ENCODE measurements at places on chromosomes 2 and 18.

DNA sequence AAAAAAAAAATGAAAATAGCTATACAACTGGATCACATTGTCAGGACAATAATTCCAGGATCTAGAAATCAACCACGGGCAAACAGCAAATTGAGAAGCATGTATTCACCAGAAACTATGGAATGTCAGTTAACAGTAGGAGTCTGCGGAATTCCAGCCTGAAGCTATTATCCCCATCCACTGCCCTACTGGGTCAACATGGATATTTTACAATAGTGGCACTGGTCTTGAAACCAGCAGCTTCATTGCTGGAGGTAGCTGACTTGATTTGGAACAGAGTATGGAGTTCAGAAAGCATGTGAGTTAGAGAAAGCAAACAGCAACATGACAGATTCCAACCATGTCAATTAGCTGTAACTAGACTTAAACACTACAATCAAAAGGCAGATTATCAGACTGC, 55.7 kb upstream of the PDE1A start:
- no peak for DNase-seq

GRCh38 chr18:75496151-75496550, 68.6 kb upstream of the SMIM21 start:
- no peak for DNase-seq

DNA sequence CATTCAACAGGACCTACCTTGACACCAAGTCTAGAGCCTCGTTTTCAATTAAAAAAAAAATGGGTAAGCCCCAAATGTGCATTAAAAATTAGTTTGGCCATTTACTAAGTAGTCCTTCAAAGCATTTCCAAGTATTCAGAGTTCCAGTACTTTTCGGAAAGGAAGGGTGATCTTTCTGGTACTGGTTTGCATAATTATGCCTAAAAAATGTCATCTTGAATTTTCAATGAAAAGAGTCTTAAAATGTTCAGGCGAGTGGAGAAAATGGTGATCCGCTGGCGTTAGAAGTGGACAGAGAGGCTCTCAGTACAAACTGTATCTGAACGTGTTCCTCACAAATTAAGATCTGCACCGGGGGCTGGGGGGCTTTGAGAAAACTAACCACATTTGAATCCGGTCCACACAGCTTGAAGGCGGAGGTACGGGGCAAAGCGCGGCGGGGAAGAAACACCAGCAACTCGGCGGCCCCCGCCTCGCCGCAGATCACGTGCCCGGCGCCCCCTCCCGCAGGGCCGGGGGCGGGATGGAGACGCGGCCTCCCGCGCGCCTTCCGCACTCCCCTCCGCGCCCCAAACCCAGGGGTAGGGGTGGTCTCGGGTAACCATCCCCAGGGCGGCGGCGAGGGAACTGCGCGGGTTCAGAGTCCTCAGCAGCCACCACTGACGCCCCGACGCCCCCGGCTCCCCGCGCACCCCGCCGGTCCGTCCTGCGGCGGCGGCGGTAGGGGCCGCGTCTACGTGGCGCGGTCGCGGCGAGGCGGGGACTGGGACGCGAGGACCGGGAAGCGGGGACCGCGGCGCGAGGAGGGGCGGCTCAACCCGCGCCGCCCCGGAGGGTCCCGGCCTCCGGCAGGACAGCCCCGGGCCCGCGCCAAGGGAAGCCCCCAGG, 564 bp downstream of the LPIN2 start:
- peak; percentile 37 for DNase-seq

DNA sequence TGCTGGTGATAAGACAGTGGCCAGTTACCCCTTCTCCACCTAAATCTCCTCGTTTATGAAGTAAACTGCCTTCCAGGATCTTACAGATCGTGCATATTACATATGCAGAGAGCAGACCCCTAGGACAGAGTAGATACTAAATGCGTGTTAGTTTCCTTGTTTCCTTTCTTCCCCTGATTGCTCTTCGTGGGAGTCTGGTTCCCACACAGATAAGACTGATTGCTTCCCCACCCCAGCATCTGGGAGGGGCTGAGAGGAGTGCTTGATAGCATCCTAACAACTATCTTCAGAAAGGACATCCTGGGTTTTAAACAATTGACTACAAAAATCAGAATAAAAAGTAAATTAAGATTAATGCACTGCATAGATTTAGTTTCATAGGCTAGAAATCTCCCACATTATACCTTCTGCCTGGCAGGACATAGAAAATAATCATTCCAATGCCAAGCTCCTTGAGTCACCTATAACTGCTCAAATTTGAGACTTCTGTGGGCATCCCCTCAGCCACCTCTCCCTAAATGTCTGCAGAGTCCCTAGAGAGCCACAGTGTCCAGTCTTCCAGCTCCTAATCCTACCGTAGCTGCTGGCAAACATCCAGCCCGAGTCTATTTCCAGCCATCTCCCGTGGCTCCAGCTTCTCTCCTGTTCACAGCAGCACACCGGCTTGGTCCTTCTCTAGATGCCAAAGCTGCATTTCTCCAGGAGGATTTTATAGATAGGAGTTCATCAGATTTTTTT, 128.3 kb downstream of the LRRC30 start:
- DNase-seq, result no peak

- peak; percentile 75 for DNase-seq
Observed at GRCh38 chr2:216519154-216519762, 20.6 kb downstream of the RPL37A start.

- DNase-seq, result no peak
Observed at GRCh38 chr2:241280291-241280690, 35.2 kb downstream of the HDLBP start.

DNA sequence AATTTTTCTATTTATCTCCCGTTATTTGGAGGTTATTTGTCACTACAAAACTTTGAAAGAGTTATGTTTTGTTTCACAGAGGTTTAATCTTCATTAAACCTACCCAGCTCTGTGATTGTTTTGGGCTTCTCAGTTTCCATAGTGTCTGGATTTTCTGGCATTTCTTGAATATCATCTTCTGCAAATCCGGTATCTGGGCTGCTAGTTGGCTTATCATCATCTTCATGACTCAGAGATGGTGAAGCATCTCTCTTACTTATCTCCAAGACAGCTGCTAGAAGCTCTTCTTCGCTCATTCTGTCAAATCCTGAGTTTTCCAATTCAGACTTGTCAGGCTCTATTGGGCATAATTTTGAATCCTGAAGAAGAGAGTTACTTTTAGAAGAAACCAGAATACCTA, 55.6 kb downstream of the VIL1 start:
- DNase-seq, result no peak

- DNase-seq, result peak; percentile 30
Observed at GRCh38 chr2:197782126-197782525, 3.0 kb downstream of the BOLL start.

DNA sequence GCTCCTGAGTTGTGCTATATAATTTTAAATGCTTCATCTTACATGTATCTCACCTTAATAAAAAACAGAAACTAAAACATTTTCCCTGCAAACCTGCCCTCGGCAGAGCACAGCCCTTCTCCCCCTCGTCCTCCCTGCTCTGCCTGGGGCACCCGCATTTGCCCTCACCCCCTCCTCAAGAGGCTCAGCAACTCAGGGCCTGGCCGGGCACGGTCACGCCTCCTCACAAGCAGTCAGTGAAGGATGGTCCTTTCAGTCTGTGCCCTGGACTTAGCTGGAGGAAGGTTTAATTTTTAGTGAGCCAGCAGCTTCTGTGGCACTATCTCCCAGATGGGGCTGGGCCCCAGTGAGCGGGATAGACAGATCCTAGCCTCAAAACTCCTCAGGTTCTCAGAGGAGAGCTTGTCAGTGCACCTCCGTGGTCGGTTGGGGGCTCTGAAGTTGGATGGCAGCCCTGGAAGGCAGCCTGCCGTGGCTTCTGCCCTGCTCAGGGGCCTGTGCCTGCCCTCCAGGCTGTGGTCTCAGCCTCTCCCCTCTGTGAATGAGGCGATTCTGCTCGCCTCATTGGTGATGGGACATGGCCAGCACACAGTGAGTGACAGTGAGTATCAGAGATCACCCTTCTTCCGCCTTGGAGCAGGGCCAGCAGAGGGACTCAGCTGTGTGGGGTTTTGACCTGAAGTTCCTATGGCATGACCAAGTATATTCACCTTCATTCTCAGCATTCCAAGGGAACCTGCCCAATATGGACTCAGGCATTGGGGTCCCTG, 56.3 kb upstream of the AFF3 start:
- DNase-seq, result no peak

GRCh38 chr2:224417361-224417729, 15.4 kb upstream of the FAM124B start:
- DNase-seq, result no peak

- DNase-seq, result no peak
Observed at GRCh38 chr2:140998017-140998416, 1132.8 kb downstream of the LRP1B start.

DNA sequence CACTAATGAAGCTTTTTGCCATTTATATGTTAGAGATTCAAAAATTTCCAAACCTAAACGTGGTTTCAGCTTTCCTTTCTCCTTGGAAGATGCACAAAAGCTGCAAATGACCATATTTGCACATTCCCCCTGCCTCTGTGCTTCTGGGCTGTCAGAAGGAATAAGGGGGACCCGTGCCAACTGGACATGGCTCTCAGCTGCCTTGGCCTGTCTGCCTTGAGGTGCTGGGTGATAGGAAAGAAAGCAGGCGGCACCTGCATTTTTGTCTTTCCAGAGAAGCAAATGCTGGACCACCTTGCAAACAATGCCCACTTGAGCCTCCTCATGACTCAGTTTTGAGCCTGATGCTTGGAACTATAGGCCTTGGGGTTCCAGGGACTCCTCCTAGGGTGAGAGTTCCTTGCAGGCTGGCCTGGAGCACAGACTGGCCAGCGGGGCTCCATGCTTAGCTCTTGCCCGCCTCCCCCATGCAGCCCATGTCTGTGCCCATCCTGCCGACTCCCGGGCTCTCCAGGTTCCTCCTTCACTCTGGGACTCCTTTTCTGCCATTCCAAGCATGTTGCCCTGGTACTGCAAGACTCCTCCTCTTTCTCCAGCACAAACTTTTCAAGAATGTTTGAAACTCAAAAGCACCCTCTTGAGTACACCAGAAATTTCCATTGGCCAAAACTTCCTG, 109.0 kb upstream of the EPAS1 start:
- no peak for DNase-seq
